ENCODE measurements at places on chromosomes 7 and 10. TPM values are rescaled to one million over a fixed set of nuclear protein-coding genes. Genes with fewer than 3 reads are reported as not detected.

HDAC9 gene
- total RNA-seq, result 30.0 TPM

CAV1 gene
- 938 TPM for total RNA-seq

DNA sequence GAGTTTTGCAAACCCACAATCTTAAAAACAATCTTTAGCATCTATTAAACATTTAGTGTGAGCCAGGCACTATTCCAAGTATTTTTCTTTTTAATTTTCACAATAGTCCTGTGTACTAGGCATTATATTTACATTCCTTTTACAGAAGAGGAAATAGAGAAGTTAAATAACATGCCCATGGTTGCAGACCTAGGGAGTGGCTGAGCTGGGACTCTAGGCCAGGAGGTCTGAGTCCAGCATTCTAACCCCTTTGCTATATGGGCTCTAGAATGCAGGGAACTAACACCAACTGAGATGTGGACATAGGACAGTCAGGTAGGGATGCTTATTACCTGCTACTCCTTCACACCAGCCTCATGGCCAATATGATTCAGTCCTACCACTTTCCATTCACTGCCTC lies 243.8 kb downstream of the XPNPEP1 start:
- no peak for DNase-seq

GRCh38 chr7:21944616-21945453 lies 864 bp downstream of the CDCA7L start:
- no peak for DNase-seq

- DNase-seq, result peak; percentile 81
Measured at GRCh38 chr10:112967200-112967599, 17.2 kb downstream of the TCF7L2 start.

- peak; percentile 83 for DNase-seq
Measured at GRCh38 chr7:143279186-143280098, 5.3 kb upstream of the TMEM139 start.

DNA sequence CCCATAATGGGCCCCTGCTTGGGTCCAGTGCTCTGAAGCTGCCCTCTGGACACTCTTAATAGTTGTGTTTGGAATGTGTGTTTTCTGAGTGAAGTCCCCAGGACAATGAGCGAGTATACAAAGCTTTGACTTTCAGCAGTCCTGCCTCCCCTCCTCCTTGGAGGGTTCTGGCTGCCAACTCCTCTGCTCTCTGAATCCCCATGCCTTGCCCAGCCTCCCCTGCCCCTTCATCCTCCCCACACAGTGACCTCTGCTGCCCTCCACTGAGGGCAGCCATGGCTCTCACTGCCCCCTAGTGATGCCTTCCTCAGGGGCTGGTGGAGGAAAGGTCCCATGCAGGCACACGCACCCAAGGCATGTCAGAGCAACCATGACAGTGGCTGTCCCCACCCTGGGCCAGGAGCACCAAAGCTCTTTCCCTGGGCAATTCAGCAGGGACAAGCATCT lies 40.9 kb downstream of the FRMPD2 start:
- no peak for DNase-seq

DNA sequence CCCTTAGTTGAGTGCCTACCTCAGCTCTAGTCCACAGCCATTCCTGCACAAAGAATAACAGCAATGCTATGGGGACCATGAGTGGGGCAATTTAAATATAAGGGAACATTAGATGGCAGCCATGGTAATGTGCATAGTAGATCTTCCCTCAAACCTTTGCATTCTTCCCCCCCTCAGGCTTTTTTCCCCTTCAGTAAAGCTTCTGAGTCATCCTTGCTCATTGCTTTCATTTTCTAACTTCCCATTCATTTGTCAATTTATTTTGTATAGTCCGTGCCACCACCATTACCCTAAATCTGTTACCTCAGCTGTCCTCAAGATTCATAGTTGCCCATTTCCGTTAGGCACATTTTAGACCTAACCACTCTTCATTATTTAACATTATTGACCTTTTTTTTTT lies 10.7 kb downstream of the HECTD2 start:
- DNase-seq, result peak; percentile 44

MYO1G gene
- not detected for total RNA-seq

GRCh38 chr7:108402865-108403264 lies 53.4 kb downstream of the NRCAM start:
- DNase-seq, result no peak

DNA sequence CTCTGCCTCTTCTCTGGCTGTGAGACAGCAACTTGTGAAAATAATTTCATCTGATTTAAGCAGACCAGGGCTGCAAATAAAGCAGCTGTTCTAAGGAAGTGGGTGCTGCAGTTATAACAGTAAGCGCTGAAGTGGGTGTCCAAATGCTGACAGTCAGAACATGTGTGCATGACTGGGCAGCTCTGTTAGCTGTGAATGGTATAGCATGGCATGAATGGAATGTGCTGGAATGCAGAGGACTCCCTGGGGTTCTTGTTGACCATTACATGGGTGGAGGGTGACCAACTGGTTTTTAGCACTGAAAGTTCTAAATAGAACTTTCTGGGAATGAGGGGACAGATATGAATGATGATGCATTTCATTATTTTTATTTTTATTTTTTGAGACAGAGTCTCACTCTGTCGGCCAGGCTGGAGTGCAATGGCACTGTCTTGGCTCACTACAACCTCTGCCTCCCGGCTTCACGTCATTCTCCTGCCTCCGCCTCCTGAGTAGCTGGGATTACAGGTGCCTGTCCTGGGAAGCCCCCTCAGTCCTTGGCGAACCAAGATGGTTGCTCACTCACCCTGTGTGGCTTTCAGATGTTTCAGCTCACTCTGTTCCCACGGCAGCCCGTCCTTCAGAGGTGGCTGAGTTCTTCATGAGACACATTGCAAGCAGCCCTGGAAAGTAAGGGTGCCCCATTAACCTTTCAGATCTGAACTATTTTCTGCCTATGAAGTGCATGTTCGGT lies 319.8 kb upstream of the PHYHIPL start:
- DNase-seq, result peak; percentile 94

DNA sequence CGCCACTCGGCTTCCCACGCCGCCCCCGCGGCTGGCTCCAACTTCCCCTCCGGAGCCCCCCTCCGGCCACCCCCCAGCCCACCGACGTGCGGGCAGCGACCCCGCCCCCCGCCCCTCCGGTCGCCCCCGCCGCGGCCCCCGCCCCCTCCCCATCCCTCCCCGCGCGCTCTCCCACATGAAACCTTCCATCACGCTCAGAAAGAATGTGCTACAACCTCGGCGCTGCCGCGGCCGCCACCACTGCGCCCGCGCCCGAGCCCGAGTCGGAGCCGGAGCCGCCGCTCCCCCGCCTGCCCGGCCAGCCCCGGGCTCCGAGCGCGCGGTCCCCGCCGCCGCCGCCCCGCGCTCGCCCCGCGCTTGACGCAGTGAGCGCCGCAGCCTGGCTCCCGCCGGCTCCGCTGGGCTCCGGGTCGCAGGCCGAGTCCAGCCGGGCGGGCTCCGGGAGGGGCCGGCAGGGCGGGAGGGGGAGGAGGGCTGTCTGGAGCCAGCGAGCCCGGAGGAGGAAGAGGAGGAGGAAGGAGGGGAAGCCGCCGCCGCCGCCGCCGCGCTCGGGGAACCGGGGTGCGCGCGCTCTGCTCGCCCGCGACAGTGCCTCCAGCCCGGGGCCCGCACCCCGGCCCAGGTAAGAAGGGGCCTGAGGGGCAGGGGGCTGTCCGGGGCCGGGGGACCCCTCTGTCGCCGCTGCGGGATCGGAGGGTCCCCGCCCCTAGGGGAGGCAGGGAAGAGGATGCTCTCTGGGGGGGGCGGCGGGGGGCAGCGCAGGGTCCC lies 4.3 kb upstream of the ELFN1 start:
- no peak for DNase-seq

- peak; percentile 36 for DNase-seq
Measured at GRCh38 chr10:17001297-17001744, 128.3 kb downstream of the CUBN start.

- peak; percentile 57 for DNase-seq
Measured at GRCh38 chr10:30170814-30171213, 111.4 kb upstream of the JCAD start.

TCF7L2 gene
- 17.9 TPM for total RNA-seq

INPP5F gene
- total RNA-seq, result 12.7 TPM

DNA sequence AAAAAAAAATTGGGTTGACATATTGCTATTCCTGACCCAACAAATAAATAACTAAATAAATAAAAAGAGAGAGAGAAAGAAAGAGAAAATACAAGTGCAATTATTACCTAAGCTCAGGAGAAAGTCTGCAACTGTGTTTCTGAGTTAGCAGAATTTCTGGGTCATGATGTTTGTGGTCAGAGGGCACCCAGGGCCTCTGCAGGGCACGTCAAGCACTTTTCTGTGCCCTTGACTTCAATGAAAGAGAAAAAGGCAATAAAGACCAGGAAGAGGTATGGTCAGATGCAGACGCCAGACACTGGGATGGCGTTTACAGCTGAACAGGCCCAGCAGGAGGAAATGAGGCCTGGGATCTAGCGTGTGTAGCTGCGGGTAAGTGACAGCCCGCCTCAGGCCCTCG lies 160.9 kb upstream of the GDF10 start:
- DNase-seq, result no peak

- DNase-seq, result no peak
Measured at GRCh38 chr10:110011681-110012080, 3.9 kb downstream of the ADD3 start.

FGFBP3 gene
- total RNA-seq, result 0.45 TPM

DNA sequence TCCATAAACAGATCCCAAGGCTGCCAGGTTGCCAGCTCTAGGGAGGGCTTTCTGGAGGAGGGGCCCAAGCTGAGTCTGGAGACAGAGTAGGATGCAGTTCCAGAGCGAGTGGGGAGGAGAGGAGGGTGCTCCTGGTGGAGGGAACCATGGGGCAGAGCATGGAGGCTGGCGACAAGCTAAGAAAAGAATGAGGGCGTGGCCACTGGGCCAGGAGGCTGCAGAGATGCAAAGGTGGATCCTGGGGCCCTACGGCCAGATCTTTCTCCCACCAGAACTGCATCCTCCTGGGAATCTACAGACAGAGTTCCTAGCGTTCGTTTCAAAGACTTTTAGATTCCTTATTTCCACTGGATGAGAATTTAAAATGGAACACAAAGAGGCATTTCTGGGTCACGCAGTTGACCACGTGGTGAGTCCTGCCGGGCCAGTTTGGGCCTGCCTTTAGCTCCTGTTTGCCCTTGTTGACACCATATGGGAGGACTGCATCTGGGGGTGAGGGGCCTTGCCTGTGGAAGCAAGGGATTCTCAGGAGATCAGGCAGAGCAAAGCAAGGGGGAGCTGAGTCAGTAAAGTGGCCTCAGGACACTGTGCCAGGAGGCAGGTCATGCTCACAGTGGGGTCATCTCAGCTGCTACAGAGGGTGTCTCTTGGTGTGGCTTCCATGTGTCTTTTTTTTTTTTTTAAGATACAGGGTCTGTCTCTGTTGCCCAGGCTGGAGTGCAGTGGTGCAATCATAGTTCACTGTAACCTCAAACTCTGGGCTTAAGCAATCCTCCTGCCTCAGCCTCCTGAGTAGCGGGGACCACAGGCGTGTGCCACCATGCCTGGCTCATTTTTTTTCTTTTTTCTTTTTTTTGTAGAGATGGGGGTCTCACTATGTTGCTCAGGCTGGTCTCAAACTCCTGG lies 137.8 kb downstream of the SH3PXD2A start:
- DNase-seq, result no peak

- no peak for DNase-seq
Measured at GRCh38 chr7:157488966-157489365, 152.2 kb downstream of the DNAJB6 start.

UMAD1 gene
- 8.9 TPM for total RNA-seq

DNA sequence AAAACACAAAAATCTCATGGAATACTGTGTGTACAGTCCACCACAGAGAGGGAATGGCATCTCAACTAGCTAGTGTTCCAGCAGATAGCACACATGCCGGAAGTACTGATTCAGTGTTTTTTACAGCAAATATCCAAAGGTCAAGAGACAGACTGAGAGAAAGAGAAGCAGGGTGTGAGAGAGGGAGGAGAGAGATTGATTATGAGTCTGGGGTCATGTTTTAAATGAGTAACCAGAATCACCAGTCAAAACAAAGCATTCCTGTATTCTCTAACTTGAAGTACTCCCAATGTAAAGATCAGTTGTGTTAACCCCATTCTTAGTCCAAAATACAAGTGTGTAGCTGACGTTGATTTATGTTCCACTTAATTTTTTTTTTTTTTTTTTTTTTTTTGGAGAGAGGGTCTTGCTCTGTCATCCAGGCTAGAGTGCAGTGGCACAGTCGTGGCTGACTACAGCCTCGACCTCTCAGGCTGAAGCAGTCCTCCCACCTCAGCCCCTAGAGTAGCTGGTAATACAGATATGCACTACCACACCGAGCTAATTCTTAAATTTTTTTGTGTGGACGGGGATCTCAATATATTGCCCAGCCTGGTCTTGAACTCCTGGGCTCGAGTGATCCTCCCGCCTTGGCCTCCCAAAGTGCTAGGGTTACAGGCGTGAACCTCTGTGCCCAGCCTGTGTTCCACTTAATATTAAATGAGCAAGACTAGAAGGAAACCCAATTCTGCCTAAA lies 114.2 kb downstream of the TAF3 start:
- no peak for DNase-seq

- DNase-seq, result no peak
Measured at GRCh38 chr7:28570113-28570969, 158.0 kb downstream of the CREB5 start.

Data from HFFc6 (cell line).